ENCODE measurements at places on chromosomes 4 and X. TPM values are rescaled to one million over a fixed set of nuclear protein-coding genes. Genes with fewer than 3 reads are reported as not detected.

- DNase-seq, result no peak
Measured at GRCh38 chr4:163331629-163332376, 593 bp downstream of the NPY1R start.

Gene TEX13B
- total RNA-seq, result not detected

GRCh38 chr4:2878346-2878745, 34.7 kb downstream of the ADD1 start:
- no peak for DNase-seq

Gene ADH1A
- total RNA-seq, result not detected

- no peak for DNase-seq
Measured at GRCh38 chrX:48592971-48593370, 4.3 kb upstream of the WDR13 start.

GRCh38 chr4:175953116-175953515, 112.5 kb upstream of the WDR17 start:
- DNase-seq, result no peak

Gene SNCA
- total RNA-seq, result 3.8 TPM

Gene ARHGEF9
- 27.3 TPM for total RNA-seq

Gene SYN1
- total RNA-seq, result 0.57 TPM

Gene CTAG1A
- total RNA-seq, result not detected

Gene MAMLD1
- total RNA-seq, result 0.81 TPM
